Suppressor macrophage treated with lipopolysaccharide for 4 hours (primary cell): ENCODE measurements at places on chromosomes 5 and 9.
A peak's percentile ranks its signal among the peaks of the same experiment; 100 is the strongest.

DNA sequence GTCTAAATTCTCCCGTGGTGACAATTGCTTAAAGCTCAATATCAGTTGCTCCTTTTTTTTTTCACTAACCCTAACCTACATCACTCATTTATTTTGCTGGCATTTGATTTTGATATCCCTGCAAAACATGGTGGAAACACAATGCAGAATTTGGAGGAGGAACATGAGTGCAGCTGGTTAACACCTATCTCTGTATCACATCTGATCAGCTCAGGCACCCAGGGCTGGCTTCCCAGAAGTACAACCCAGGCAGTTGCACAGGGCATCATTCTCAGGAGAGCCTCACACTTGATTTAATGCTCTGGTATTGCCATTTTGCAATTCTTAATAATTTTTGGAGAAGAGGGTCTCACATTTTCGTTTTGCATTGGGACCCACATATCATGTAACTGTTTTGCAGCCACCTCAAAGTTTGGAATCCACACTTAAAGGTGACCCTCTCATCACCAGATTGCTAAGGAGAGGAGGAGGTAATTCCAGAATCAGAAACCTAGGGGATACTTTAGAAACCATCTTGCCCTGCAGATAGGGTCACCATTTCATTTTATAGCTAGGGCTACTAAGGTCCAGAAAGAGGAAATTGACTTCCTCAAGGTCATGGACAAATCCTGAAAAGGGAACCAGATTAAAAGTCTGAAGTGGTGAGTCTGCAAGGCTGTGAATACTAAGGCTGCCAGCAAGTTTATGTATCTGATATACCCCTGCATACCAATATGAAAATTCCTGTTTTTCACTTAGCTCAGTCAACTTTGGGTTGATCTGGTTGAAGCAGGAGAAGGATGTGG is 19.3 kb upstream of the ADAM19 start:
- peak; percentile 75 for DNase-seq

GRCh38 chr9:34106110-34106509 is 20.4 kb downstream of the DCAF12 start:
- DNase-seq, result no peak

DNA sequence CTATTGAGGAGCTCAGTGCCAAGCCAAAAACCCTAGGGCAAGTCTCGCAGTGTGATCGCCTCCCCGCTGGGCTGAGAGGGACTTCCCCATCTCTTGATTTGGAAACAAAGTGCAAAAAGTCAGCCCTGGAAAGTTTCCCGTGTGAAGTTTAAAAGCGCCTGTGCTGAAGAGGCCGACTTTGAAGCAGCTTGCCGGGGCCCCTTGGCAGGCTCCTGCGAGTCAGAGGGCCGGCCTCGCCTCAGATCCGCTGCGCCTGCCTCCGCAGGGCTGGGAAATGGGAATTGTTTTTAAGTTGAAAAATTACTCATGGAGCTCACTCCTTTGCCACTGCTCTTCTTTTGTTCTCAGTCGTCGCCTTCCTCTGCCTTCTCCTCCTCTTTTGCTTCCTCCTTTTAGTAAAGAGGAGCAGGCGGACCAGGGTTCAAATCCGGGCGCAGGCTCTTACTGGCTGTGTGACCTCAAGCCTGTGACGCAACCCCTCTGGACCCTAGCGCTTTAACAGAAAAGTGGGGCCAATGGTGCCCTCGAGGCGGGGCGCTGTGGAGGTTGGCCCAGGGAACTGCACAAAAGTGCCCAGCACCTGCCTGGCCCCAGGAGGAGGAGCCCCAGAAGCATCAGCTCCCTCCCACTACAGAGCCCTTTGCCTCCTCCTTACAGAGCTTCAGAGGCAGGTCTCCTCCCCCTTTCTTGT is 14.7 kb upstream of the LHX2 start:
- DNase-seq, result peak; percentile 91

DNA sequence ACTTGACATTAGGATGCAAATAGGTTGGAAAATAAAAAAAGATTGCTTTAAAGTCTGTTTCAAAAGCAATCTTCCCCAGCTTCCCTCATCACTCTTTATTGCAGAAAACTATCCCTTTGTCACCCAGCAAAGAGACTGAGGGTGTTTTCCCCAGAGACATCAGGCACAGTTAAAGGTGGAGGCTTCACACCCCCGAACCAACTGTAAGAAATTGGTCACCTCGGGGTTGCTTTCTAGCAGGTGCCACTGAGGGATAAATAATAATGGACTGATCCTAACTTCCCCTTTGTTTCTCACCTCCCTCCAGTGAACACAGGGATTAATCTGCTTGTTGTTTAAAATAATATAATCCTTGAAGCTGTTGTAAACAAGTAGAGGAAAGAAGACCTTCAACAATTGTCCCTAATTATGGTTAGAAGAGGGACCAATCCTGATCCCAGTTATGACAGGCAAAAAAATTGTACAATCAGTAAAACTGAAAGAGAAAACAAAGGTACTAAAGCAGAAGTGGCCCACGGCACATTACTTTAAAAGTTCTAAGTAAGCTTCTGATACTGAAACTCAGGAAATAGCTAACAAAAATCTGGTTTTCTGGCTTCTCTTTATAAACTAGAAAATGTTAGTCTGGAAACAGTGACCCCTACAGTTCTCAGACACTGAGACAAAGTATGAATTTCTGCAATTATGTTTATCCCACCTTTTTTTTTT is 6.6 kb upstream of the PCSK1 start:
- DNase-seq, result peak; percentile 64

GRCh38 chr5:147887026-147887627 is 8.6 kb downstream of the SCGB3A2 start:
- peak; percentile 58 for DNase-seq

- DNase-seq, result no peak
Measured at GRCh38 chr9:131429121-131430012, 35.5 kb downstream of the PRRC2B start.
